T-cell (primary cell): ENCODE measurements at places on chromosomes 3 and 15. TPM values are rescaled to one million over a fixed set of nuclear protein-coding genes. Genes with fewer than 3 reads are reported as not detected.

DNA sequence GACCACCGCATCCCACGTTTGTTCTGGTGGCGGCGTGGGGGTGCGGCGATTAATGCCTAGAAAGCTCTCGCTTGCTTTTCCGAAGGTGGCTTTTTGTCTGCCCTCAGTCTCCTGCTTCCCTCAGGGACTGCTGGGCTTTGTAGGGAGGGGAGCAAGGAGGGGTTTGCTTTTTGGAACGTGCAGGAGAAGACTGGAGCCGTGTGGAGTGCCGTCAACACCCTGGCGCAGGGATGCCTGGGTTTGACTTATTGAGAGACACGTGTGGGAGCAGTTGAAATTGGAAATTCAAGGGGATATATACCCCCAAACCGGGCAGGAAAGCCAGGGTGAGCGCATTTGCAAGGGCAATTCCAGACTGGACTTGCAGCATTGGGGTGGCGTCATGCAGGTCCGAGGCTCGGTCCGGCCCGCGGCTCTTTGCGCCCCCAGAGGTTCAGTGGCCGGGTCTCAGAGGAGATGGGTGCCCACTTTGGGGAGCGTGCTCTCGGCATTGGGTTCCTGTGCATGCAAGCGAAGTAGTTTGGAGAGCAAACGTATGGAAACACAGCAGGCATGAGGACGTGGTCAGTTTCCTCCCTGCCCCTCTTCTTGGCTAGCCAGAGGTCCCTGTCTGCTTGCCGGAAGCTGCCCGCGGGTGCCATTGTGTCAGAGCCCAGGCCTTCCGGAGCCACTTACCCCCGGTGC is 2.1 kb downstream of the EPHB1 start:
- no peak for DNase-seq

DNA sequence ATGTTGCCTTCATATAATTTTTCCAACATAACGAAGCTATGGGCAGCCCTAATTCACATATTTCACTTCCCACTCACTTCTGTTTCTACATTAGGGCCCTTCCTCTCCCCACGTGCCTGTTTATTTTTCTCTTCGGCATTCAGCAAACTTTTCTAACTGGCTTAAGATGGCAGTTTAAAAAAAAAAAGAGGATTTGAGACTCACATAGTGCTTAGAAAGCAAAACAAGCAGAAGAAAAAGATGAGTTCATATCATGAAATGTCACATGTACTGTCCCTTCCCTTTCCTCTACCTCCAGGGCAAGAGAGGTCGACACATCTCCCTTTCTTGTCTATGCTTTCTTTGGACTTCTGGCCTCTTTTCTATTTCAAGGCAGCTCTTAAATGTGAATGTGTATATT is 30.6 kb downstream of the SLC49A4 start:
- DNase-seq = no peak

ARRDC4 gene
- 2.1 TPM for total RNA-seq

DNA sequence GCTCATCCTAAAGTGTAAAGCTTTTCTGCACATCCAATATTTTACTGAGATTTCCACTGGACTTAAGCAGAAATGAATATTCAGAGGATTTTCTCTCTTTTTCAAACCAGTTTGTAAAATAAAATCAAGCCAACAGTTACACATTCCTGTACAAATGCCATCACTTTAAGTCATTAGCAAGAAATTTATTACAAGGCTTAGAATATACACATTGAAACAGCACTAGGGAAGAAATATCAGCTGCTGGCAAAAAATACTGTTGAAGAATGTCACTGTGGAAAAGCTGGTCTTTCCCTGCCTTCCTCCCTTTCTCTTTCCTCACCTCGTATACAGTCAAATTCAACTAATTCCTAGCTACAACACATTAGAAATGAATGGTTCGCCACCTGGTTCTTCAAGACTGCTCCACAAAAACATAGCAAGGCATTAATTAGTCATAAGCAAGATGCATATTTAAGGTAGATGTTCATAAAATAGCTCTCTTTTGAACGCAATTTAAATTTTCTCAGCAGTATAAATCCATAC is 21.3 kb downstream of the PLOD2 start:
- no peak for DNase-seq

- no peak for DNase-seq
Observed at GRCh38 chr15:88637841-88638625, 783 bp upstream of the ISG20 start.

SHC4 gene
- total RNA-seq = 0.19 TPM

CALML4 gene
- total RNA-seq = 5.4 TPM

DNA sequence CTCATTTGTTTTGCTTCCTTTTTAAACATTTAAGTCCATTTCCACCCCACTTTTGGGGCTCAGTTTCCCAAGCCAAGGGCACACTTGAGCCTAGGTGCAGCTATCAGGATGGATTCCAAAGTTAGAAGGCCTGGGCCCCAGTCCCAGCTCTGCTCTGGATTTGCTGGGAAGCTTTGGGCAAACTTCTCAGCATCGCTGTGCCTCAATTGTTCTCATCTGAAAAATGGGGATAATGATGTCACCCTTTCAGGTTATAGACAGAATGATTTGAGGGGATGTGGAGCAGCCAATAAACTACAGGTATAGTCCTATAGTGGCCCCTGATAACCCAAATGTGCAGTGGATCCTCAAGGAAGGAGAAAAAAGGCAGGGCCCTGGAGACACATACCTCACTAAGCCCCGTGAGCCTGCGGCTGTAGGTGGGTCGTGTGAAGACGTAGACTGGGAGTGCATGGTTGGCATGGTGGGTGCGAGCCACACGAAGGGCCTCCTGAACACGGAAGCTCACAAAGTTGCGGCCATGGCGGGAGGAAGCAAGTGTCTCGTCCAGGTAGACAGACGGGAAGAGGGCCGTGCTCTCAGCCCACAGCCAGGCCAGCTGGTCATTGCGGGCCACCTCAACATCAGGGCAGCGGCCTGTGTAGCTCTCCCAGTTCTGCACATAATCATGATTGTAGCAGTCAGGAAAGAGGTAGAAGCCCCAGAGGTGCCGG is 3.2 kb downstream of the HYAL2 start:
- no peak for DNase-seq

- DNase-seq = no peak
Observed at GRCh38 chr3:125350597-125350996, 24.5 kb downstream of the ZNF148 start.

DNA sequence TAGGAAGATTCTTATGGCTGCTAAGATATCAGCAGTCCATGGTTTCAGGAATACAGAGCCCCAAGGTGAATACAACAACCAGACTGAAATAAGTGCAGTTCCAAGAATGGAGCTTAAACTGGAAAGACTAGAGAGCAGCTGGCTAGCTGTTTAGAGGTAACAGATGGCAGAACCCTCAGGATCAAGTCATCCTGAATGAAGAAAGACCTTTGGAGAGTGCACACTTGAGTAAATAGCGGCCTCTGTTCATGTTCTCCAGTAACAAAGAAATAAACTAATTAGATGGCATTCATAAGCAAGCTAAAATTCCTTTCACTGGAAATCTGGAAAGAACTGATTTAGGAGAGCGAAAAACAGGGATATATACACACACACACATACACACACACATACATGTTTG is 968.4 kb downstream of the FHIT start:
- DNase-seq = no peak

PIK3R4 gene
- total RNA-seq = 30.7 TPM

DNA sequence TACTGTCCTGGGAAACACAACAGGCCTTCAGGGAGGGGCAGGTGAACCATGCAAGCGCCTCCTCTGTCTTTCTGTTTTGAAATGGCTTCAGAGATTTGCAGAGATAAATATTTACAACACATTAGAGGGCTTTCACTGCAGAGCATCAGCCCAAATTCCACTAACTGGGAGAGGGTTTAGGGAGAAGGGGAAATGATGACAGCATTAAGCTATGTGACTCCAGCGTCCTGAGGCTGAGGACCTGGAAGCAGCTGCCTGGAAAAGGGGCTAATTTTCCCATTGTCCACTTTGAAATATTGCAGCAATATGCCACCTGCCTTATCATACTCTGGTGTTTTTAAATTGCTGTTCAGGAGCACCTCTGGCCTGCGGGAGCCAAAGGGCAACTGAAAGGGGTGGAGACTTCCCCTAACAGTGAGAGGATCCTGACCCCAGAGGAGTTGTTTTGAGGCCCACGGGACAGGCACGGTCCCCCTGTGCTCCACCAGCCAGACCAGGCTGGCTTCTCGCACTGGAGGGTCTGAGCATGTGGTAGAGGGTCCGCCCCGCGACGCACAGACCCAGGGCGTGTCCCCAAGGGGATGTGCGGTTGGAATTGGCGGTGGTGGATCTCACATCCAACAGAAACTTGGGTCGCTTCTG is 110.6 kb downstream of the XXYLT1 start:
- DNase-seq = no peak

DNA sequence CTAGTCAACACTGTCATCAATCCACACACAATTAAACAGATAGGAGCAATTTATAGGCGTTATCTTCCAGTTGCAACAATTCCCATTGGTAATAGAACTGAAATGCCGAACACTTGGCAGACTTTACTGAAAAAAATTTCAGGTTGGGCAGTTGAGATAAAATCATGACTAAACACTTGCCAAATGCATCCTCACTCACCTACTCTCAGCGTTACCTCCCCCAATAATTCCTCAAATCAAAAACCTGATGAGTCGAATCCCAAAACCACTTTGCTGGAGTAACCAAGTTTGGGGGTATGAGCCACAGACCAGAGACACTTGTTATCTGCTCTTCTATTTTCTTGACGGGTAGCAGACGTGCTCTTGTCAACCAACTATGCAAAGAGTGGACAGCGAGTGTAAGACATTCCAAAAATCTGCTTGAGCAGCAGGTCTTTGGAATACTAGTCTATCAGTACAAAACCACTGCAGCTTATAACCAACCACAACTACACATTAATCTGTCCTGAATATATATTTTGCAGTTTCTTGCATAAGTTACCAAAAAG is 30.3 kb downstream of the PPP1R2 start:
- no peak for DNase-seq

- DNase-seq = no peak
Observed at GRCh38 chr3:66348704-66349103, 127.9 kb downstream of the SLC25A26 start.

CFAP161 gene
- not detected for total RNA-seq

DNA sequence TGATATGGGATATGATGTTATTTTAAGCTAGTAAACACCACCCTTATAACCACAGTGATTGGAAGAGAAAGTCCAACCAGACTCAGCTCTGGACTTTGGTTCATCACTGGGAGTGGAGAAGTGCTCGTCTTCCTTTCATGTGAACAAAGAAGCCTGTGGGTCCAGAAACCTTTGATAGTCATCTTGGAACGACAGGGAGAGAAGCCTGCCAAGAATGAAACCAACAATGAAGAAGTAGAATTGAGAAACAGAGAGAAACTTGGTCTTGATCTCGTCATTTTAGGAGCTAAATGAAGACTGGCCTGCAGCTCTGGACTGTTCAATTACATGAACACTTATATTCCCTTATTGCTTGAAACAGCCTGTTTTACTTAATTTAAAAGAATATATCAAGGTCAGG is 13.1 kb upstream of the SLC35G2 start:
- DNase-seq = no peak

GRCh38 chr3:43461345-43461744 is 160.5 kb downstream of the ANO10 start:
- DNase-seq = no peak

PCLAF gene
- 0.96 TPM for total RNA-seq

- no peak for DNase-seq
Observed at GRCh38 chr15:101476756-101477155, 12.8 kb downstream of the PCSK6 start.

GRCh38 chr3:2920103-2920502 is 190.1 kb downstream of the IL5RA start:
- DNase-seq = no peak

- DNase-seq = no peak
Observed at GRCh38 chr3:66534304-66534845, 33.6 kb upstream of the LRIG1 start.

GRCh38 chr3:149013726-149014125 is 22.4 kb downstream of the GYG1 start:
- DNase-seq = no peak

DNA sequence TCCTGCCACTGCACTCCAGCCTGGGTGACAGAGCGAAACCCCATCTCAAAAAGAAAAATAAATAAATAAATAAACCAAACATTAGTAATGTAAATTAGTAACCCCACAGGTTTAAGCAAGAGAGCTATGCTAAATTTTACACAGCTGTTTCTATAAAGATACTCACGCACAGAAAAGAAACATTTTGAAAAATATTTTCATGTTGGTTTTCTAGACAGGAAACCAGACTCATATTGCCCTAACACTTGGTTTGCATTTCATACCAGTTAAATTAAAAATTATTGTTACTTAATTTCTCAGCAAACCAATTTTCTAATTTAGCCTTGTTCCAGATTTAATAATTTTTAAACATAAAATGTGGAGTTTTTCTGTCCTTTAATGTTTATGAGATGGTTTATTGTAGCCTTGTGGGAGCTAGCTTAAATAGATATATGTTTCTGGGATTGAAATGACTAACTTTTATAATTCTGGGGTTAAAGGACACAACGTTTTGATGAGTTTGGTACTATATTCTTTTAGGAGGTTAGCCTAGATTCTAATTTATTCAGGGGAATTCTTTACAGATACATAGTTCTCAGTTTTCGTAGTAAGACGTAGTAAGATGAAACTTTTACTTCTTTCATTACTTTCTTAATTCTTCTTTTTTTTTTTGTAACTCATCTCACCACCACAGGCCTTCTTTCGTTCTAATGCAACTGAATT is 42.6 kb upstream of the SLC4A7 start:
- DNase-seq = no peak

ACTRT3 gene
- 0.15 TPM for total RNA-seq

DNA sequence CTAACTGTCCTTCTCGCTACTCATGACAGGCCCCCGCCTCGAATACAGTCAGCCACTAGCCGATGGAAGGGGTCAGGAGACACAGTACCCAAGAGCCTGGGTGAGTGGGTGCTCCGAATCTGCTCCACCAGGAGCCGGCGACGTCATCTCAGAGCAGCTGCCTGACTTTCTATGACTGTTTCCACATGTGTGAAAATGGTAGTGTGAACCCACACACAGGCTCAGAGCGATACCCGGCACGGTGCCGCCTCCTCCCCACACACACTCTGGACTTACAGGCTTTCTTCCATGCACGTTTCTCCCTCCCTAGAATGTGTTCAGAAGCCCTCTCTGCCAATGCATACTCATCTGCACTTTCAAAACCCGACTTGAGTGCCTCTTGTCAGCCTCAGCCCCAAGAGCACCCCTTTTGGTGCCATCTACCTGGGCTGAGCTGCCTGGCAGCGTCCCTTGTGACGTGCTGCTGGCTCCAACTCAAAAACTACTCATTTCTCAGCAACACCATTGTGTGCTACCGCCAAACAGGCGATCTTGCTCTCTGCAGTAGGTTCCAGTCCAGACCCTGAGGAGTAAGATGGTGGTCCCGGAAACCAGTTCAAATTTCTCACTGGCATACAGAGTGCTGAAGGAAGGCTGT is 29.7 kb downstream of the VGLL4 start:
- no peak for DNase-seq

- DNase-seq = no peak
Observed at GRCh38 chr15:98946301-98947255, 61.0 kb downstream of the PGPEP1L start.

CLDN16 gene
- total RNA-seq = not detected
